ENCODE measurements at places on chromosomes 16 and 17.

- no peak for DNase-seq
Observed at GRCh38 chr16:84656649-84657048, 8.3 kb downstream of the KLHL36 start.

GRCh38 chr17:2892305-2892971 lies 96.2 kb downstream of the RAP1GAP2 start:
- no peak for DNase-seq

- DNase-seq, result no peak
Observed at GRCh38 chr17:3818786-3819185, 17.8 kb upstream of the ITGAE start.

- no peak for DNase-seq
Observed at GRCh38 chr16:74500907-74501306, 79.6 kb upstream of the CLEC18B start.

DNA sequence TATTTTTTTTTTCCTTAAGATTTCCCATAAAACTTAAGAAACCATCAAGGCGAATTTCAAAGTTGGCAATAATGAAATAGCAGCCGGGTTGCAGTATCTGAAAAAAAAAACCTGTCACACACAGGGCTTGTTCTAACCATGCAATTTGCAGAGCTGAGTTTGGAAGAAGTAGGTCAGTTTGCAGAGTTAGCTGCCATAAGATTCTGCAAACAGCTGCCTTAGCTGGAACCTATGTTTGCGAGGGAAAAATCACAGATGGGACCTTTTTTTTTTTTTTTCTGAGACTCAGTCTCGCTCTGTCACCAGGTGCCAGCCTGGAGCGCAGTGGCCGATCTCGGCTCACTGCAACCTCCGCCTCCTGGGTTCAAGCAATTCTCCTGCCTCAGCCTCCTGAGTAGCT lies 98.5 kb upstream of the HS3ST4 start:
- no peak for DNase-seq

DNA sequence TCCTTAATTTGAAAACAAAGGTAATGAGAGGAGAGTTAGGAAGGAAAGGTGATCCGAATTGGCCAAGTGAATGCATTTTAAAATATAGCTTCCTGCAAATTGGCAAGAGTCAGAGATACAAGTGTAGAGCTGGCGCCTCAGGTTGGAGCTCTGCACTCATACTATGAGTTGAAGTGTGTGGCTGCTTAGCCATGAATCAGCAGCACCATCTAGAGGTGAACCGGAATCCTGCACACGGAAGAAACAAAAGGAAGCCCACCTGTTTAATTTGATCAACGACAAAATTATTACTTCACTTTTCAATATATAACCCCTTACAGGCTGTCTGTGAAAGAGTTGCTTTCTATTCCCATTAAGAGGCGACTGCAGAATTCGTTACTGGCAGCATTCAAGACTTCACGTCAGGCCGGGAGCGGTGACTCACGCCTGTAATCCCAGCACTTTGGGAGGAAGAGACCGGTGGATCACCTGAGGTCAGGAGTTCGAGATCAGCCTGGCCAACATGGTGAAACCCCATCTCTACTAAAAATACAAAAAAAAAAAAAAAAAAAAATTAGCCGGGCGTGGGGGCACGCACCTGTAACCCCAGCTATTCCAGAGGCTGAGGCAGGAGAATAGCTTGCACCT lies 1253.7 kb upstream of the CDH8 start:
- DNase-seq, result no peak

DNA sequence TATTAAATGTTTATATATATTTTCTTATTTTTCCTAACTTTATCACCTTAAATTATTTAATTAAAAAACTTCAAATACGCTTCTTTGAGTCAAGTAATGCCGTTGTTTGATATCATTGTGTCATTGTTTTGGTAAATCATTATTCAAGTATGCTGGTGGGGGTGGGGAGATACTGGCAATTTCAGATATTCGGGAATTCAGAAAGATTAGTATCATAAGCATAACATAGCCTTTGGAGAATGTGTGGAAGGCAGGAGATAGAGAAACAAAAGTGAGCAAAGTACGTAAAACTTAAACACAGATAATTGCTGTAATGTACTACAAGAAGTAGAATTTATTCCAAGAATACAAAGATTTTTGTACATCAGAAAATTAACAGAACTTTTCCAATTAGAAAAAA lies 49.8 kb downstream of the TANC2 start:
- no peak for DNase-seq

- no peak for DNase-seq
Observed at GRCh38 chr16:87310610-87311009, 6.6 kb downstream of the C16orf95 start.

- DNase-seq, result no peak
Observed at GRCh38 chr17:79887451-79887991, 48.3 kb upstream of the CBX4 start.

- DNase-seq, result peak; percentile 69
Observed at GRCh38 chr16:53503991-53504663, 1.1 kb upstream of the AKTIP start.

DNA sequence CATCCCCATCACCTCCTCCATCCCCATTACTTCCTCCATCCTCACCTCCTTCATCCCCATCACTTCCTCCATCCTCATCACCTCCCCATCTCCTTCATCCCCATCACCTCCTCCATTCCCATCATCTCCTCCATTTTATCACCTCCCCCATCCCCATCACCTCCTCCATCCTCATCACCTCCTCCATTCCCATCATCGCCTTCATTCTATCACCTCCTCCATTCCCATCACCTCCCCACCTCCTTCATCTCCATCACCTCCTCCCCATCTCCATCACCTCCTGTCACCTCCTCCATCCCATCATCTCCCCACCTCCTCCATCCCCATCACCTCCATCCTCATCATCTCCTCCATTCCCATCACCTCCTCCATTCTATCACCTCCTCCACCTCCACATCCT lies 116.4 kb downstream of the SEC14L1 start:
- no peak for DNase-seq

DNA sequence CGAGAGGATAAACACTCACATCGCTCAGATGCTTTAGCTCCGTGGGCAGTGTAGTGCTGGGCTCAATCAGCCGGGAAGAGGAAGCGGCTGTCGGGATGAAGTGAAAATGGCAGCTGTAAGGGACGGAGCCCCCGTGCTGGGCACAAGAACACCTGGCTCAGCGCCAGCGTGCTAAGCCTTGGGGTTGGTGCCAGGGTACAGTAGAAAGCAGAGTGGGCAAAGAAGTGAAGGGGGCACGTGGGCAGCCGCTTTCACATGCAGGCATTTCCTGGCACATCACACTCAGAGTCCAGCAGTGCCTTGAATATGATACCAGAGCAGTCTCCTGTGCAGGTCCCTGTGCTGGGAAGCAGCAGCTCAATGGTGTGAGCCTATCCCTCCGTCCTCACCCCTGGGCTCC lies 51.1 kb upstream of the FOXF1 start:
- DNase-seq, result no peak

DNA sequence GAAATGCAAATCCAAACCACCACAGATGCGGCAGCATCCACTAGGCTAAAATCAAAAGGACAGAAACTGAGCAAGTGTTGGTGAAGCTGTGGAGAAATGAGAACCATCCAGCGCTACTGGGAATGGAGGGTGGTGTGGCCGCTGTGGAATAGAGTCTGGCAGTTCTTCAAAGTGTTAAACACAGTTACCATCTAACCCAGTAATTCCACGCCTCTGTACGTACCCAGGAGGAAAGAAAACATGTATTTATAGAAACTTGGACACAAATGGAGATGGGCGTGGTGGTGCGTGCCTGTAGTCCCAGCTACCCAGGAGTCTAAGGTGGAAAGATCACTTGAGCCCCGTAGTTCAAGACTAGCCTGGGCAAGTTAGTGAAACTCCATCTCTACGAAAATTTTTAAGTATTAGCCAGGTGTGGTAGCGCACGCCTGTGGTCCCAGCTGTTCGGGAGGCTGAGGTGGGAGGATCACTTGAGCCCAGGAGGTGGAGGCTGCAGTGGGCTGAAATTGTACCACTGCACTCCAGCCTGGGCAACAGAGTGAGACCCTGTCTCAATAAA lies 11.6 kb downstream of the SLC25A10 start:
- no peak for DNase-seq

DNA sequence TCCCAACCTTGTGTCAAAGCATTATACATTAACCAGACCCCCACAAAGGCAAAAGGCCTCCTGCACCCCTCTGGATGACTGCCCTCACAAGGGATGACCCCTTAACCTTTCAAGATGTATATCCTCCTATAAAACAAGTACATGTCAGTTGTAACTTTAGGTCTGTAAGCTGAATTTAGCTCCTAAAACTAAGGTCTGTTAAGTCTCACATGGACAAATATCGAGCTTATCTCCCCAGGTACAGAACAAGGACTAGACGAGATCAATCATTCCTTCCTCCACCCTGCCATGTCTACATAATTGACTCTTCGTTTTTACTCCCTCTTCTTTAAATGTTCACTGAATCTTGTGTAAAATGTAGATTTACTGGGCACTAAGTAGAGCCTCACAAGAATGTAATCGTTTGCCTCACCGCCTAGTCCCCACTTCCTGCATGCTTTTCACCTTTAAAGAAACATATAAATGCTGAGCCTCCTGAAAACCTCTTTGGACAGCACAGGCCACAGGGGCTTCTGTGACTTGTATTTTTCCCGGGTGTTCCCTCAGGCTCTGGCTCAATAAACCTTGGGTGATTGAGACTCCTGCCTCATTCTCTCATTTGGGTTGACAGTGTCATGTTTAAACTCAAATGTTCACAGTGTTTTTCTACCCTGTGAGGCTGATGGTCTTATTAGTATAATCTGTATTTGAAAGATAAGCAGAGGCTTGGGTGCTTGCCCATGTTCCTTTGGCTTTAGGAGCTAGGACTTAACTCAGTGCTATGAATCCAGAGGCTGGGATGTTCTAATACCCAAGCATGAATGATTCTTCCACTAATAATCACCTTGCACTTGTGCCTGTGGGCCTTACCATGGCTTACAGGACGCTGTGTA lies 37.6 kb downstream of the MMD start:
- DNase-seq, result no peak

GRCh38 chr16:27240948-27241531 lies 27.5 kb downstream of the NSMCE1 start:
- DNase-seq, result no peak

- DNase-seq, result no peak
Observed at GRCh38 chr17:57405491-57406072, 149.3 kb downstream of the MSI2 start.

DNA sequence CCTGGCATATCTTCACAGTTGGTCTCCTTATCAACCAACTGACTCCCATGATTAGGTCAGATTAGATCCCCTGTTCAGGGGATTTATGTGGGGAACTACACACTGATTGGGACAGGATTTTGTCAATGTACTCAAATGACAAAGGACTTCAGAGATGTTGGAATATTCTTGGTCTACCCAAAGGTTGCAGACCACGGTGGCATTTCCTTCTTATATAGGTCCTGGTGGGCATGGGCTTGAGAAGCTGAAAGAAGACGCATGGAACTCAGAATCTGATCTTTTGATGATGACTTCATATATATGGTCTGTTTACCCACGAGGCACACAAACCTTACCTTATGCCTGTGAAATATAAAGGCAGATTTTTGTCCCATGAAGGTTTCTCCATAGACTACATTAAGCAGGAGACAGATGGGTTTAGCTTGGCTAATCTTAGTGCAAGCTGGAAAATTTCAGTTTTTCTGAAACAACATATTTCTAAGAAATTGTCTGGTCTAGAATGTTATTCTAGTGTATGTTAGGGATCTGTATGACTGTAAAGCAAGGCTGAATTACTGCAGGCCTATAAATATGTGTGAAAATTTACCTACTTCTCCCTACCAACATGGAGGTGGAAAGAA lies 33.5 kb downstream of the HLF start:
- no peak for DNase-seq

GRCh38 chr17:71325117-71325516 lies 795.7 kb upstream of the SOX9 start:
- no peak for DNase-seq

- DNase-seq, result no peak
Observed at GRCh38 chr17:83181991-83182619, 102.7 kb downstream of the METRNL start.

- no peak for DNase-seq
Observed at GRCh38 chr16:78485188-78485916, 385.9 kb downstream of the WWOX start.

- no peak for DNase-seq
Observed at GRCh38 chr16:716200-716568, 1.3 kb downstream of the METRN start.

GRCh38 chr17:39306509-39307212 lies 80.9 kb upstream of the STAC2 start:
- DNase-seq, result no peak

GRCh38 chr16:4694642-4695451 lies 1.5 kb downstream of the NUDT16L1 start:
- peak; percentile 58 for DNase-seq

- DNase-seq, result no peak
Observed at GRCh38 chr17:81008140-81008539, 16.5 kb downstream of the CHMP6 start.

DNA sequence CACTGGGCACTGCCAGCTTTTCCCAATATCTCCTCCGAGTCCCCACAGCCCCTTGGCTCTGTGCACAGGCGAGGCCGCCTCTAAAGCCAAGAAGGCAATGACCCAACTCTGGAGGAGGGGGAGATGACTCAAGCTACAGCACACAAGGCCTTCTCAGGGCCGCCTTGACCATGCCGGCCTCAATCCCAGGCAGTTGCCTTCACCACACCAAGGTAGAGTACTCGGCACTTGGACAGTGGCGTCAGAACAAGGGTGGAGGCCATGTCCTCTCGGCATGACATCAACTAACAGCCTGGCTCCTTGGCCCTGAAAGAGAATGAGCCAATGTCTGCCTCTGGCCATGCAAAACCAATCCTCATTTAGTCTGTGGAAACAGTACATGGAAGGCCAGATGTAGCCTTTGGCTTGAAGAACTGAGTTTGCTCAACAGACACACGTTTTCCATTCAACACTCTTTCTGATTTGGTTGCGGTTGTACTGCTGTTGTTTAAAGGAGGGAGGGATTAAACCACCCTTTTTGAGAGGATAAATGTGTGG lies 139.6 kb downstream of the XYLT1 start:
- no peak for DNase-seq

DNA sequence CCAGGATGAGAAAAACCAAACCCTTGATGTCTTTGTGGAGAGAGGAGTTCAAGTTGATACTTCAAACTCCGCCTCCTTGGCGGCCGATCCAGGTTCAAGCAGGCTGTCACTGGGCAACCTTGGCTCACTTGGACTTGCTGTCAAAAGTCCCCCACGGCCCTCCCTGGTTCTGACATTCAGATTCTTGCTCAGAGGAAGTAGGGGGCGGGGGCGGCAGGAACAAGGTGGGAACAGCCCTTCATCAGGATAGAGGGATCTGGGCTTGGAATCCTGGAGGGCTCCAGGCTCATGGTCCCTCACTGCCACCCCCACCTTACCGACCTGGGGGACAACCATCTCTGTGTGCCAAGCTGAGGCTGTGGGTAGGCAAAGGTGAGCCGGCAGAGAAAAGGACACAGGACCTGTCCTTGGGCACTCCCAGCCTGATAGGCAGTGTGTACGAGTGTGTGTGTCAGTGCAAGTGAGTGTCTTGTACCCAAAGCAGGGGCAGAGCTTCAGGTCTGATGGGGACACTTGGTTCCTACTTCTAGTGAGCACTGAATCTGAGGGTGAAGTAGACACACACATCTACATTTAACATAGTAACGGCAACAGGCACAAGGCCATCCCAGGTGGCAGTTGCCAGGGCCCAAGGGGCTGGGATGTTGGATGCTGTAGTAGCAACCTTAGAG lies 6.6 kb upstream of the TSPOAP1 start:
- DNase-seq, result no peak

All from heart right ventricle (tissue), 16 donors.